Activated CD4-positive, alpha-beta T cell treated with anti-CD3 and anti-CD28 coated beads for 4 hours (primary cell): ENCODE measurements at places on chromosomes 16 and 17.

DNA sequence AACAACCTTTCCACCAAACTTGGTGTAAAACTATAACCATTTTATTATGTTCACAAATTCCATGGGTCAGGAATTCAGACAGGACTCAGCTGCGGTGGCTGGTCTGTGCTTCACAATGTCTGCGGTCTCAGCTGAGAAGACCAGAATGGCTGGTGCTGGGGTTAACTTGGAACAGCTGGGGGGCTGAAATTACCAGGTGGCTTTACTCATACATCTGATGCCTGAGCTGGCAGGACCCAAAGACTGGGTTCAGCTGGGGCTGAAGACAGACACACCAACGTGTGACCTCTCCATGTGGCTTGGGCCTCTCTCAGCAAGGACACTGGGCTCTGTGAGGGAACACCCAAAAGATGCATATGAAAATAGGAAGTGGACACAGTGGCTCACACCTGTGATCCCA lies 5.7 kb upstream of the HID1 start:
- DNase-seq = no peak

GRCh38 chr17:30196504-30196903 lies 39.0 kb downstream of the SLC6A4 start:
- DNase-seq = no peak

DNA sequence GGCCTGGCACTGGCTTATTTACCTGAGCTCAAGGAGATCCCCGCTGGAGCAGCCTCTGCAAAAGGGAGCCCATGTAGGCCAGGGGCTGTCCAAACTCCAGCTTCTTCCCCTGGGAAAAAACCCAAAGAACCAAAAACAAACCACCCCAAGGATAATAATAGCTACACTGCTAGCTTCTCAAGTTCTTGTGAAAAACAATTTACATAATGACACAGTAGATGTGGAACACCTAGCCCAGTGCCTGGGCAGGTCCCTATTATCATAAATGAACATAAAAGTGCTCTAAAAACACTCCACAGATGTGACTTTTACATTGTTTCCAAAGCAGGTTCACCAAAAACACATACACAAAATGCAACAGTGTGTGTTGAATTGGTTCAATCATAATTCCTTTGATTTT lies 27.3 kb downstream of the CENPV start:
- DNase-seq = no peak

GRCh38 chr16:58451945-58452401 lies 48.0 kb upstream of the NDRG4 start:
- DNase-seq = no peak

GRCh38 chr16:87324411-87325275 lies 7.5 kb upstream of the C16orf95 start:
- DNase-seq = peak; percentile 44
